ENCODE measurements at places on chromosomes 11 and 22.

DNA sequence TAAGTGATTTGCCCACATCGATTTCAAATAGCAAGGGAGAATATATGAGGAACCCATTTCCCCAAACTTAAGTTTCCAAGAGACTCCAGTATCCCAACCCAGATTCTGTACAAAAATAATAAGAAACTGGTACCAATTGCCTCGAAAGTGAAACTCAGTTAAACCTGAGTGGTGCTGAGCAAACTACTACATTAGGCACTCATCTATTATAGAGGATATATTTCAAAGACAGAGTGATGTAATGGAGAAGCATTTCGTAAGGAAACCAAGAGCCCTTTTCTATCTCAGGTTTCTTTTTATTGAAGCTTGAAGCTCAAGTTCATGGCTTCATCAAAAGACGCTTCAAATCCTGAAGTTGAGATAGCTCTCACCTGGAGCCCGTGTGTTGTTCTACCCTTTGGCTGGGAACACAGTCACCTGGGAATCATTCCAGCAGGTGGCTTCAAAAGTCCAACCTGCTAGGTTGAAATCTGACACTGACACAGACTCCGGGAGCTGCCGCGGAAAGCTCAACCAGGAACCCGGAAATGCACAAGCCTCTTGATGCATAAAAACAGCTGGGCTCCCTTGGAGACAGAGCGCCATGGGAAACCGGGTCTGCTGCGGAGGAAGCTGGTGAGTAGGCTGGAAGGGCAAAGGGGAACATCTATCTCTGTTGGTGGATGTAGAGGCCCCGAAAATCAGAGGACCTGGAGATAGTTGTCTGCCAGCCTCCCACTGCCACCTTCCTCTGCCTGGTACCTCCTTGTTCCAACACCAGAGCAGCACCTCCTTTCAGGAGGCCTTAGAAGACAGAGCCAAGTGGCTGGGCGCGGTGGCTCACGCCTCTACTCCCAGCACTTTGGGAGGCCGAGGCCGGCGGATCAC lies at the start of gene C11orf52:
Gene C11orf52 (plus strand): TSS at position 524 of the 867 bp plus-strand sequence. CDS start 60 bp downstream, at position 584.
- DNase-seq: no peak

- DNase-seq: no peak
Observed at GRCh38 chr11:95570845-95571244, 218.7 kb downstream of the FAM76B start.

- no peak for DNase-seq
Observed at GRCh38 chr11:72378704-72379383, 55.5 kb downstream of the CLPB start.

DNA sequence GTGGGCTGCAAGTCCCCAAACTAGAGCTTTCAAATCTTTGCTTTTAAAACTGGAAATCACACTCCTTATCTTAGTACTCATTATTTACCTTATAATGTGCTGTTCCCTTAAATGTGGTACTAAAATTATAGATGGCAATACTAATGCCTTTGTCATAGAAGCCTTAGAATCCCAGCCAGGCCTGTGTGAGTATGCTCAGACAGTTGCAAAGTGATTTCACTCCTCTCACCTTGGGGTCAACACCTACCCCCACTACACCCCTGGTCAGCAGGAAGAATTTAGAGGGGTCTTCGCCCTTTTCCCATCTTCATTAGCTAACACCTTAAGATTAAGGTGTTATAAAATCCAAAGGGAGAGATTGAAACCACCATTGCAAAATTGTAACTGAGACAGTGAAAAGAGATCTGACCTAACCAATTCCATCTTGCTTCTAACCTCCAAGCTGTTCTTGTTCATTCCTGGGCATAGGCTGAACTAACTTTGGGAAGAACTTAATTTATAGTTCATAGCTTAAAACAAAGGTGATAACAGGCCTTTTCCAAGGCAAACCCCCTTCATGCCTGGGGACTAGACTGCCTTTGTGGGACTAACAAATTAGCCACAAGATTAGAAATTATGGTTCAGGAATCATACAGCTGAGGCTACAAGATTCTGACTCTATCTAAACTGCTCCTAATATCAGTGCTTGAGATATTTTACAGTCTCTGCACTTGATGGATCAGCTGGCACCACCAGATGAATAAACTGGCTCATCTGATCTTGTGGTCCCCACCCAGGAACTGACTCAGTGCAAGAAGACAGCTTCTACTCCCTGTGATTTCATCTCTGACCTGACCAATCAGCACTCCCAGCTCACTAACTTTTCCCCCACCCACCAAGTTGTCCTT lies 10.4 kb upstream of the MRPL17 start:
- DNase-seq: peak; percentile 12

- DNase-seq: no peak
Observed at GRCh38 chr11:88697139-88697538, 359.6 kb upstream of the CTSC start.

DNA sequence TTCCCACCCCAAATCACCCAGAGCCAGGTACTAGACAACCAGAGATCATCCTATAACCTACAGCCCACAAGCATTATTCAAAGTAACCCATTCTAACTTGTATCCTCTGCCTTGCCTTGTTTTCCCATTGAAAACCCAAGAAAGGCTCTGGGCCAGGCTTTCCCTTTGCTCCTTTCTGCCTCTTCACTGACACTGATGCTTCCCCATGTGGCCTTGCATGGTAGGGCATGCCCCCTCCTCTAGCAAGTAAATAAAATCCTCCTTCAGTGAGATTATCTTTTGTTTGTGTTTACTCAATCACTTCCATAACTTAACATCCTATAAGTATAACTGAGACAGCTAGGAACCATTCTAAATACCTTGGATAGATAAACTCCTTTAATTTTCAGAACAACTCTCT lies 65.6 kb upstream of the FAR1 start:
- DNase-seq: no peak

- DNase-seq: no peak
Observed at GRCh38 chr22:50586416-50586815, 3.8 kb upstream of the CHKB start.

DNA sequence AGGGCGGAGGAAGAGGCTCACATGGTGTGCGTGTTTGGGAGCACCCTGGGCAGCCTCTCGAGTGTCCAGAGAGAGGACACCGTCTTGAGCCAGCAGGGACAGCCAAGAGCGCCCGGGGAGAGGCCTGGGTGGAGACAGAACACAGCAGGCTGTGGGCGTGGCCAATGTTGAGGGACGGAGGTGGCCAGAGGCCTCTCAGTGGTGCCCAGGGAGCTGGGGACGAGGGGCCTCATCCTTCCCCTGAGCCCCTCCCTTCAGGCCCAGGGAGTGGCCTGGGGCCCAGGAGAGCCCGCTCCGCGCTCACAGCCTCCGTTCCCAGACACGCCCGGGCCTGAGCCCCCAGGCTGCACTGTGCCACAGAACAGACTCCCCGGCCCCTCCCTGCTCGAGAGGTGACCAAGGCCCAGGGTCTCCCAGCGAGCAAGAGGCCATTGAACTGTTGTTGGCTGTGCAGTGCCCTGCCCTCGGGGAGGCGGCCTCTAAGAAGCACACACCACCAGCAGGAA lies 48.4 kb downstream of the CDKN1C start:
- peak; percentile 53 for DNase-seq

DNA sequence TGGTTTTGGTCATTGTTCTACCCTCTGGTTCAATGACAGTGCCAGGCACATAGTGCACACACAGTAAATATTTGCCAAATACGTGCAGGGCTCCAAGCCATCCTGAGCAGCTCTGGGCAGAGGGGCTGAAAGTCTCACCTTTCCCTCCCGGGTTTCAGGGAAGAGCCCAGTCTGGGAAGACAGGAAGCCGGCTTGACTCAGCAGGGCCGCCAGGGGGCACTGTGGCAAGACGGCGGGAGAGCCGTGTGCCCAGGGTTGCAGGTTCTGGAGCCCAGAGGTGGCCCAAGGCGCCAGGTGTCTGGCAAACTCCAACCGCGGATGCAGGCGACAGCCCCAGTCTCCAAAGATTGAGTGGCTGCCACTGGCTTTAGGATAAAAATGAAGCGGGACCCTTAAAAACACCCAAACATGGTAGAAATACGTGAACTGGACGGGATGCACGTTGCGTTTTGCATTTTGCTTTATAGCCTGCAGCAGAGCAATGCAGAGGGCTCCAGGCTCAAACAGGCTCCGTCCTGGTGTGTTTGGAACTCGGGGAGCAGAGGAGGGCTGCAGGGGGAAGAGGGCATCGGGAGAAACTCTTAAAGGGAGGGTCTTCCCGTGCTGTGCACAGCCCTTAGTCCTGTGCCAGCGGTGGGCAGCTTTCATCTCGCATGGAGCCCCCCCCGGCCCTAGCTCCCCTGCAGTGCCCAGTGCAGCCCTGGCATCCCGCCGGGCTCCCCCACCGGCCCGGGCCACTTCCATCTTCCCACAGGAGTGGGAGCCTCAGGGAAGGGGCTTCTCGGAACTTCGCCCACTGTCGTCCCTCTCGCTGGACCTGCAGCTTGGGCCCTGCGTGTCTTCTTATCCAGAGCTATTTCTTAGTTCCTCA lies 10.7 kb downstream of the KRTAP5-5 start:
- DNase-seq: no peak

- no peak for DNase-seq
Observed at GRCh38 chr11:92314499-92314898, 89.9 kb downstream of the FAT3 start.

DNA sequence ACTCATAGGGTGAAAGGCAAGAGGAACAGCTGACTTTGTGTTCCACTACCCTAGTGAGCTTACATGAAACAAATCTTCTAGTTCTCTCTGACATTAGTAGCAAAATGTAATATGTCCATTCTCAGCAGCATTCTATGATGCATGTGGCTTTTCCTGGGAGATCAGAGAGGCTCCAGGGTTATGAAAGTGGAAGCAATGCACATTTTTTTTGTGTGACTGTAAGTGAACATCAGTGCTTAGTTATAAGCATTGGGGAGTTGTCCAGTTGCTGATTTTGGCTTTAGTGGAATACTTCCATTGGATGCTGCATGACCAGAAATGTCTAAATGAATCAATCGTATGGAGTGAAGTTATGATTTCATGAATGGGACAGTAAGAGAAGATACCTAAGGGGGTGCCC lies 255.9 kb downstream of the FAT3 start:
- DNase-seq: no peak

DNA sequence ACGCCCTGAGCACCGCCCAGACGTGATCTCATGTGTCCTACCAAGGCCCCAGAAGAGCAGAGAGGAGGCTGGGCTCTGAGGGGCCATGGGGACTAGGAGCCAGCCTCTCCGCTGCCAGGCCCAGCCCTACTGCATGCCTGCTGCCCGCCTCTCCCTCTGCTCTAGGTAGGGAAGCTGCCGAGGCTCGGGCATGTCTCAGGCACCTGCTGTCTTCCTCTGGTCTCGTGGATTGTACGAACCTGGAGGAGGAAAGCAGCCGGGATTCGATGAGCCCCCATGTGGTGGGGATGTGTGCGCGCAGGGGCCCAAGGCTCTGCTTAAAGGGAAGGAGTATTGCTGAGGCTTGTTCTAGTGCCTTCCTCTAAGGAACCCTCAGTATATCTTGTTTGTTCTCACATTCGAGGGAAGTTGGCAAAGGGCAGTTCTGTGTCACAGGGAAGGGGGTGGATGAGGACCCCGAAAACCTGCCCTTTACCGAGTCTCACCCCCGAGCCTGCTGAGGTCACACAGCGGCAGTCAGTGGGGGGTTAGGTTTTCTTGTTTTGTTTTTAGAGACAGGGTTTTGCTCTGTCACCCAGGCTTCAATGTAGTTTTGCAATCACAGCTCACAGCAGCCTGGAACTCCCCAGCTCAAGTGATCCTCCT lies 21.2 kb downstream of the DAGLA start:
- DNase-seq: peak; percentile 37

DNA sequence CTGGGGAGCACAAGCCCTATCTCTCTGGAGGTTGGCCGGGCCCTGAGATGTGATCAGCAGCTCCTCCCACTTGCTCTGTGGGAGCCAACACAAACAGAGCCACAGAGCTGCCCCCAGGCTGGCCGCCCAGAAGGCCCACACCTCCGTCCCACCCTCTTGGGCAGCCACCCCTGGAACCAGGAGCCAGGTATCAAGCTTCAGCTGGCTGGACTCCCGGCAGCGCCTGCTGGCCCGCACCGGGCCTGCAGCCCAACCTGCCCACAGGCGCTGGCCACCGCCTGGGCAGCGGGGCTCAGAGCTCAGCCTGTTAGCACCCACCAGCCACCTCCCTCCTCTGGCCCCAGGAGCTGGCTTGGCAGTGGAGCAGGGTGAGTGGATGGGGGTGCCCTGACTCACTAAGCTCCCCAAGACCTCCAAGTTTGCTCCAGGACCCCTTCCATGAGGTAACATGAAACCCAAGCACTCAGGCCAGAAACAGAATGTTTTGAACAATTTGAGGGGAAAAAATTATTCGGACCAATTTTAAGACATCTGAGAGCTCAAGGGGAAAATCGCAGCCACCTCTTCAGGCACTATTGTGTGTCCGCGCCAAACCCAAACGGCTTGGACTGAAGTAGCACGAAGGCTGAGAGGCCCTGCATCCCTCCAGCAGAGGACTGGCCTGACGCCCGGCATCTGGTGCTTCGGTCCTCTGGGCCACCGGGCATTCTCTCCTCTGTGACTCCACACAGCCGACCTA lies 450.8 kb downstream of the SOX6 start:
- no peak for DNase-seq

GRCh38 chr22:39489094-39490068 lies 12.7 kb upstream of the MIEF1 start:
- no peak for DNase-seq

DNA sequence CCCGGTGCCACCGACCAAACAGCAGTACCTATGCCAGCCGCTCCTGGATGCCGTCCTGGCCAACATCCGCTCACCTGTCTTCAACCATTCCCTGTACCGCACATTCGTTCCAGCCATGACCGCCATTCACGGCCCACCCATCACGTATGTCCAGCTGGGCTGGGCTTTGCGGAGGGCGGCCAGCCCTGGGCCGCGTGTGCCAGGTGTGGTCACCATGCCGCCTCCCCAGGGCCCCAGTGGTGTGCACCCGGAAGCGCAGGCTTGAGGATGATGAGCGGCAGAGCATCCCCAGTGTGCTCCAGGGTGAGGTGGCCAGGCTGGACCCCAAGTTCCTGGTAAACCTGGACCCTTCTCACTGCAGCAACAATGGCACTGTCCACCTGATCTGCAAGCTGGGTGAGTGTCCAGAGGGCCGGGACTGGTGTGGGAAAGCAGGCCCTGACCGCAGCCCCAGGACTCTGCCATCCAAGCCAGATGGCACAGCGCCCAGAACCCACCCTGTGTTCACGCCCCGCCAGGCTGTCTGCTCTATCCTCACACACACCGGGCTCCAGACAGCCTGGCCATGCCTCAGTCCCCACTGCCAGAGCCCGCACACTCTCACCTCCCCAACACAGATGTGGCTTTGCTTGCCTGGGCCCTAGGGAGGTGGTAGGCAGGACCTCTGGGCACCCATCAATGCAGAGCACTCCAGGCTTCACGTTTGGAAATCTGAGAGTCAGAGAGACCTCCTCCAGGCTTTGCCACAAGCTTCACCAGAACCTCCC lies 77.6 kb downstream of the MED15 start:
- DNase-seq: no peak

DNA sequence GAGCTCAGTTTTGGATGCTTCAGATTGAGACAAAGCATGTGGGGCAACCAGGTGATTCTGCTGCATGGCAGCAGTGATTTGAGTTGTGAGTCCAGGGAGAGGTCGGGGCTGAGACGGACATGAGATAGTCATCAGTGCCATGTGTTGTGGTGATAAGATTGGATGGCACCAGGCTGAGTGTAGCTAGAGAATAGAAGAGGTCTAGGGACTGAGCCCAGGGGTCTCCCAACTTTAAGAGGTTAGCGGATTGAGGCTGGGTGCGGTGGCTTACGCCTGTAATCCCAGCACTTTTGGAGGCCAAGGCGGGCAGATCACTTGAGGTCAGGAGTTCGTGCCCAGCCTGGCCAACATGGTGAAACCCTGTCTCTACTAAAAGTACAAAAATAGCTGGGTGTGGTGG lies 6.3 kb upstream of the CTSD start:
- DNase-seq: no peak

All from CD4-positive, alpha-beta T cell treated with Interferon gamma for 1 hour (primary cell).